ENCODE measurements at places on chromosomes 5 and 9.

GRCh38 chr5:129382921-129383672, 77.0 kb upstream of the ADAMTS19 start:
- no peak for DNase-seq

- DNase-seq: no peak
Observed at GRCh38 chr5:10695055-10695649, 65.9 kb downstream of the DAP start.

DNA sequence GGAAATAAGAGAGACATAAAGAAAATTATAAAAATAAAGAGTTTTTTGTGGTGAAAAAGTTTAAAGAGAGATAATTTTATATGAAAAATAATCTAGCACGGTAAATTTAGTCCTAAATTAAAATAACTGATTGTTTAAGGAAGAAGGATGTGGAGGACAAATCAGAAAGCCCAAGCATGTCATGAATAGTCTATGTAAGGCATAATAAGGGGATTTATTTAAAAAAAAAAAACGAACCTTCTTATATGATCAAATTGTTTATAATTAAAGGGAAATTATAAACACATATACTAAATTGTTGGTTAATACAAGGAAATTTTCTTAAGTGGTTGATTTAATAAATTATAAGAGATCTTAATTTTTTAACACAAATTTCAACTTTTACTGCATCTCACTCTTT, 551.8 kb upstream of the TYRP1 start:
- no peak for DNase-seq

DNA sequence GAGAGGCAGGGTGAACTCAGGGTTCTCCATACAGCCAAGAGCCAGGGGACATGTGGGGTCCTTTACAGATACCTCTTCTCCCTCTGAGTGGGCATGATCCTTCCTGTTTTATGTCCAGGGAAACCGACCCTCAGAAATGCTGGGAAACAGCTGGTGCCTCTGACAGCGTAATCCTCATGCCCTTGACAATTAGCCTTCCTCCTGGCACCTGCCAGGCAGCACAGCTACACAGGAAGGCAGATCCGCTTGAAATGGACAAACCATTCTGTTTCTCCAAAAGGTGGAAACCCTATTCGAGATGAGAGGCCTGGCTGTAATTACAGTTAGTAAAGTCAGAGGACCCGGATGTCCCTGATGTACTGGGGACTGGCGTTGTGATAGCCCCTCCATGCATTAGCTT, 7.2 kb downstream of the ERGIC1 start:
- DNase-seq: no peak

DNA sequence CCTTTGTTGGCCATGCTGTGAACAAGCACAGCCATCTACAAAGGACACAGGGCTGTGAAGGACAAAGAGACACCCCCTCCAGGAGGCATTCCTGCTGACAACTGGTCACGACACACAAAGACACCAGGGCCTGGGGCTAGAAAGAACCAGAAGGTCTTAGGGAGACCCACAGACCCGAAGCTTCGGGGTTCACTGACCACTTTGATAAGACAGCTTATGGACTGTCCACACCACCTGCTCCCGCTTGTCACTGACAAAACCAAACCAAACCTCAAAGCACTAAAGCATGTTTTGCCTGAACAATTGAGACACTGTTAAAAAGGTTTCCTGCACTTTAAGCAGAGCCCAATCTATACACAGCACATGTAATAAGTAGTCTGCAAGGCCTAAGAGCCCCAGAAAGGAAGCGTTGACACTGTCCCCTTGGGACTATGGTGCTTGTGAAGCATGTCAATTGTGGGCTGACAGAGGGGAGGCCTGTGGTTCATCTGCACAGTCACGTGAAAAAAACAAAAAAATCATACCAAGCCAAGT, 185.0 kb downstream of the GAPVD1 start:
- DNase-seq: no peak

DNA sequence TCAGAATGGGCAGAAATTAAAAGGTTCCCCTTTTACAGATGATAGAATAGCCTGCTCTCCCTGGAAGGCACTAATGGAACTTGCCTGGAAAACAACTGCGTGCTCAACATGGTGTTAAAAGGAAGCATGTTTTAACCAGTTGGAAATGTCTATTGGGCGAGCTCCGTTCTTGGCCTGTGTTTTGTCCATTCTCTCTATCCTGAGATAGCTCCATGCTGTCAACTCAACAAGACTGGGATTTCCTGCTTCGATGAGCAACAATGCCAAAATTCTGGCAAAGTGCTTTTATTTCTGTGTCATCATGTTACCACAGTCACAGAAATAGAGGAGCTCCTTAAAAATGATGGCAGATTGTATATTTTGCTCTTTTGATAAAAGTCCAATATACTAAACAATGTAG, 198.3 kb downstream of the PLK2 start:
- DNase-seq: no peak

GRCh38 chr5:36739751-36740221, 133.4 kb downstream of the SLC1A3 start:
- DNase-seq: no peak

- DNase-seq: no peak
Observed at GRCh38 chr5:174694611-174695010, 29.8 kb upstream of the MSX2 start.

GRCh38 chr9:129383019-129383560, 205.0 kb upstream of the IER5L start:
- no peak for DNase-seq
